Fibroblast of lung (primary cell): ENCODE measurements at places on chromosomes 11 and 22. TPM values are rescaled to one million over a fixed set of nuclear protein-coding genes. Genes with fewer than 3 reads are reported as not detected.

- DNase-seq = no peak
Measured at GRCh38 chr11:11463405-11463804, 110.4 kb upstream of the CSNK2A3 start.

DNA sequence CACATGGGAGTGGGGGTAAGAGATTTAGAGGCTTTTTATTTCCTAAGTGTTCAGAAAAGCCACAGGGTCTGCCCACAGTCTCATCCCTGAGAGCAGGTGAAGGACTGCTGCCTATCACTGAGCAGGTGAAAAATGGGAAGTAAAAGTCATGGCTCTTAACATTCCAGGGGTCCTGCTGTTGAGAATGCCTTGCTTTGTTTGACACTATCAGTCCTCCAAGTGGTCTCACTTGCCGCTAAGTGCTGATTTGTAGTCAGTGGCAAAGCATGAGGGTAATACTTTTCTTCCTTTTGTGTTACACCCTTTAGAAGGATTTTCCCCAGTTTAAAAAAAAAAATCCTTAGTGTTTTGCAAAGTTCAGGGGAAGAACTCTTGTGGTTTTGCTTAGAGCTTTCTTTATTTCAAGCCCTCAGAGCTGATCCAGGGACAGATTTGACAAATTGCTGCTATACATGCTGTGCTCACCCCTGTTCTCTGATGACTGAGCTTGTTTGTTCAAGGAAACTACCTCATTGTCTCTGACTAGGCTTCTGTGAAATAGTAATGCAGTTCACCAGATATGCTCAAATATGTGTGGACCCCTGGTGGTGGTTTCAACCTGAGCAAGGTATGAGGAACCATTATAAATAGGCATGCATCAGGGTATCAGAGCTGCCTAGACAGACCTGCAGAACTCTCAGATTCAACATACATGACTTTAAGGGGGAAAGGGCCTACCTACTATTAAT, 141.0 kb downstream of the ARHGAP42 start:
- DNase-seq = peak; percentile 55

Gene CCDC116
- under 0.01 and 0.17 TPM in 2 replicates for total RNA-seq

DNA sequence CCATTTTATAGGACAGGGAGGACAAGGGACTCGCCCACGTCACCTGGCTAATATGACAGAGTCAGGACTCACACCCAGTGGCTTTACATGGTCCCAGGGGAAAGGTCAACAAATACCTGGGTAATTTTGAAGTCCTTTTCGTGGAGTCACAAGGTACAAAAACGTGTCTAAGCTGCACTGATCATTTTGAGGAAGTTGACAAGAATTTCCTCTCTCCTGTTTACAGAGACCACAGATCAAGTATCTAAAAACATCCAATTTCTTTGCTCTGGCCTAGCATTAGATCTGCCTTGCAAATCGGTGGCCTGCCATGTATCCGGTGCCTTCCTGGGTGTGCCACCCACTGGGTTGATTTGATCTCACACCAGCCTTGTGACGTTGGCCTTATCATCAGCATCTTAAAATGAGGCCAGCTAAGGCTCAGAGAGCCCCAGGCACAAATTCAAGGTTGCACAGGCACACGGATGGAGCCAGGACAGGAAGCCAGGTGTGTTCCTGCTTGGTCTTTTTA, 17.6 kb downstream of the GDPD5 start:
- no peak for DNase-seq

Gene APOL5
- not detected in 2 replicates for total RNA-seq

- DNase-seq = no peak
Measured at GRCh38 chr11:119363081-119363850, 16.8 kb upstream of the MFRP start.
